WTC11 (cell line): ENCODE measurements at places on chromosomes 7 and 10.

- H3K4me1 ChIP-seq = peaks cover 6% of the 10 kb centered on the region
- H3K27ac ChIP-seq = peak overlapping the region; percentile 60; the same call in 1 of the 2 replicates
- peak; percentile 50 for DNase-seq
- H3K27me3 ChIP-seq = peaks cover 61% of the 10 kb centered on the region
- no peaks in the 10 kb centered on the region for H3K36me3 ChIP-seq
Observed at GRCh38 chr7:70694971-70695794, 436.8 kb upstream of the GALNT17 start.

GRCh38 chr10:86363184-86363832 is 3.3 kb downstream of the GRID1 start:
- peaks cover 72% of the 10 kb centered on the region for H3K27me3 ChIP-seq
- peaks cover 18% of the 10 kb centered on the region for H3K4me1 ChIP-seq
- DNase-seq = peak; percentile 80

DNA sequence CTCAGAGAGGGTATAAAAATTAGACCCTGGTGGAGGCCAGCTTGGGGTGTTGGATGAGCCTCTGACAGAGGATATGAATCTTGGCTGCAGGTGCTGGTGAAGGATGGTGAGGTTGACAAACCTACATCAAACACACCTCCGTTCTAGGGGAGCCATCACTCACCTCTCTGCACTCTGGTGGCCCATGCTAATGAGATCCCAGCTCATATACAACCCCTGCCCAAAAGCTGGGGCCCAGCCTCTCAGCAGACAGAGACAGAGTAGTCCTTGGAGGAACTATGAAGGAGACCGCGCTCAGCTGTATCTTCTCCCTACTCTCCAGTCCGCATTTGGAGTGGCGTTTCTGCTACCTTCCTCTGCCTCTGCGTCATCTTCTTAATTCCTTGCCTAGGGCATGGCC is 83.1 kb upstream of the SORCS3 start:
- H3K4me1 ChIP-seq = no peaks in the 10 kb centered on the region
- no peak for DNase-seq
- no peak overlapping the region for H3K4me3 ChIP-seq
- H3K36me3 ChIP-seq = no peaks in the 10 kb centered on the region
- peaks cover 2% of the 10 kb centered on the region; the same call in 1 of the 2 replicates for H3K27me3 ChIP-seq
- H3K27ac ChIP-seq = no peak overlapping the region

DNA sequence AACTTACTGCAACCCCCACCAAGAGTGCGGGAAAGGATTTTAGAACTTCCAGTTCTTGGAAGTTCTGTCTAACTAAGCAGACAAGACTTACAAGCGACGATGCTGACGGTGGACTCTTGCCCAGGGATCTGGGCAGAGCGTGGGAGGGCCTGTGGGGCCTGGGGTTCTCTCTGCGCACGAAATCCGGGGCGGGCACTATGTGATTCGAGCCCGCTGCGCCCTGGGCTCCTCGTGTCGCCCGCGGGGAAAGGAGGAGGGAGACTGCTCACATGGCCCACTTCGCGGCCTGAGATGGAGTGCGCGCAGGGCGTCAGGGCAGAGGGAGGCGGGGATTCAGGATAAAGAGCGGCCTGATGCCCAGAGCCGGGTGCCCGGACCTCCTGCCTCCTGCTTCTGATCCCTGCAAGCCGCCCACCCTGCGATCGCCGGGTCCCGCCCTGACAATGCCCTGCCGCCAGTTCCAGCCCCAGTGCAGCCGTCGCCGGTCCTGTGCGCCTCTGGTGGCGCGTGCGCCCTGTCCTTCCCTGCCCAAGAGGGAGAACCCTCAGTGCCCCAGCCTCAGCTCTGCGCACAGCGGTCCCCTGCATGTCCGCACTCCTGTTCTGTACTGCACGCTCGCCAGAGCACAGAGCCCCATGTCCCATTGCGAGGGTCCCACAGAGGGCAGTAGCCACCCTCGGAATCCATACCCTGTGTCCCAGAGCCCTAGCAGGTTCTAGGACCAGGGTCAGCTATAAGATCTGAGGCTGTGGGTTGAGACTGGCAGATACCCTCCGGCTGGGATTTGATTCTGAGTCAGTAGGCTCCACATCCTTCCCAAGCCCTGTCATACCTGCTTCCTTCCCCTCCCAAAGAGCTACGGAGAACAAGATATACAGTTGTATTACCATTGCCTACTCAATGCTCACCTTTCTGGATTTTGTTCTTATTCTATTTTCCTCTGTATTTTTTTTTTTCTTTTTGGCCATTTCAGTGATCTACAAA is 99.4 kb upstream of the TMEM106B start:
- H3K4me3 ChIP-seq = peak overlapping the region; percentile 77
- peaks cover 37% of the 10 kb centered on the region for H3K27me3 ChIP-seq

DNA sequence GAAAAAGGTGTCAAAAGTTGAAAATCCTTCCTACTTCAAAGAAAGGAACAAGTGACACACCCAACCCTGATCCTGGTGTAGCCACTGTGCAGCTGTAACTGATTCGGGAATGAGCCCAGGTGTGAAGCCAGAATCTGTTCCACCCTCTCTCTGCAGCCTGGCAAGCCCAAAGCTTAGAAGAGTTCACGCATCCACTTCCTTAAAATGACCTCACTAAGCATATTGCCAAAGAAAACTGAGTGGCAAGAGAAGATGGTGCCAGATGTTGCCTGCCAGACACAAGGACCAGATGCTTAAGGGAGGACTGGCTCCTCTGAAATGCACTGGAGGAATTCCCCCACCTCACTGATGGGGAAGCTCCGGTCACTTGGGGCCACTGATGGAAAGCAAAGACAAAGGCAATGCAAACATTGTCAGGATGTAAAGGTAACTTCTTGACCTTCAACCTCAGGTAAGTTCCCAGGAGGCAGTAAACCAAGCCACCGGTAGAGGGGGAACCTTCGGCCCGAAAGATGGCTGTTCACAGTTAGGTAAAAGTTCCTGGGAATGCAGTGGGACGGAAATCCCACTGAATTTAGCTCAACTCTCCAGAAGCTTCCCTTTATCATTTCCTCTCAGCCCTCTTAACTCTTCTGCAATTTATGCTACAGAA is 554.9 kb downstream of the KCNMA1 start:
- peak; percentile 76 for DNase-seq
- peaks cover 52% of the 10 kb centered on the region for H3K4me1 ChIP-seq
- no peak overlapping the region; the same call in 1 of the 2 replicates for H3K4me3 ChIP-seq
- H3K27me3 ChIP-seq = peaks cover 8% of the 10 kb centered on the region; the same call in 1 of the 2 replicates
- no peaks in the 10 kb centered on the region for H3K36me3 ChIP-seq
